ENCODE measurements at places on chromosomes 13 and 19. TPM values are rescaled to one million over a fixed set of nuclear protein-coding genes. Genes with fewer than 3 reads are reported as not detected.
A peak's percentile ranks its signal among the peaks of the same experiment; 100 is the strongest.

Gene PGLYRP1
- total RNA-seq = not detected

Gene PROZ
- not detected for total RNA-seq

Gene KLK10
- total RNA-seq = not detected

Gene SLC25A41
- 0.48 TPM for total RNA-seq

Gene SELENOW
- 828 TPM for total RNA-seq

Gene ALDH16A1
- 10.6 TPM for total RNA-seq

DNA sequence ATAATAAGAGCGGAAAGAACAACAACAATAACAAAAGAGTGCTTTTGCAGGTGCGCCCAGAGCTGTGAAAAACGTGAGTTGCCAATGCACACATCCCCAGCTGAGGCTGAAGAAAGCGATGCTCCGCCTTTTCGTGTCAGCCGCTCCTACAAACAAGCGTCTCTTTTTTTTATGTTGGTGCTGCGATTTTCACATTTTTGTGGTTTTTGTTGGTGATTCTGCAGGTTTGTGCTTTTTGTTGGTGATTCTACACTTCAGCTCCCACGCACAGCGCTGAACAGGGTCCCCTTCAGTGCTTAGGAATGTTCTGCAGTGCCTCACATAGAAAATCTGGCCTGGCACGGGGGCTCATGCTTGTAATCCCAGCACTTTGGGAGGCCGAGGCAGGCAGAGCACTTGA, 7.3 kb upstream of the SBK3 start:
- no peaks in the 10 kb centered on the region for H3K27me3 ChIP-seq
- peaks cover 20% of the 10 kb centered on the region for H3K4me1 ChIP-seq
- no peak overlapping the region for H3K4me3 ChIP-seq

GRCh38 chr13:45899406-45899805, 47.9 kb upstream of the SIAH3 start:
- H3K4me1 ChIP-seq = no peaks in the 10 kb centered on the region
- H3K27me3 ChIP-seq = peaks cover 13% of the 10 kb centered on the region
- no peak overlapping the region for H3K27ac ChIP-seq
- no peaks in the 10 kb centered on the region for H3K36me3 ChIP-seq
- H3K4me3 ChIP-seq = no peak overlapping the region
- no peak for DNase-seq

- no peaks in the 10 kb centered on the region for H3K36me3 ChIP-seq
- H3K4me3 ChIP-seq = no peak overlapping the region
- peaks cover 26% of the 10 kb centered on the region for H3K4me1 ChIP-seq
- no peak overlapping the region for H3K27ac ChIP-seq
- no peaks in the 10 kb centered on the region for H3K27me3 ChIP-seq
Observed at GRCh38 chr13:97122381-97122996, 99.6 kb upstream of the MBNL2 start.

GRCh38 chr19:1472231-1473084, 6.6 kb downstream of the C19orf25 start:
- peaks cover 37% of the 10 kb centered on the region for H3K4me1 ChIP-seq
- H3K27ac ChIP-seq = no peak overlapping the region
- no peak for DNase-seq
- H3K4me3 ChIP-seq = no peak overlapping the region
- peaks cover 29% of the 10 kb centered on the region for H3K36me3 ChIP-seq
- H3K27me3 ChIP-seq = peaks cover 47% of the 10 kb centered on the region

DNA sequence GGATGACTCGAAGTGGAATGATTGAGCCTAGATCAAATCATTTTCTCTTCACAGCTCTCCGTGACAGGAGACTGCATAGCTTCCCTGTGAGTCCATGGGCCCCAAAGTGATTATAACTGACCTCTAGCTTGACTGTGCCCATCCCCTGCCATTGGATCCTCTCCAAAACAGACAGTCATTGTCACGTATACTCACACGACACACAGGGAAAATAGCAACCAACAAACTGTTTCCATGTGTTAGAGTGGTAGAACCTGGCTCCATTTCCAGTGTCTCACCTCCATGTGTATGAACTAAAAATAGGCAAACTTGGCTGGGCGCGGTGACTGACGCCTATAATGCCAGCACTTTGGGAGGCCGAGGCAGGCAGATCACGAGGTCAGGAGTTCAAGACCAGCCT, 48.8 kb upstream of the NPAS1 start:
- no peak overlapping the region for H3K4me3 ChIP-seq
- no peaks in the 10 kb centered on the region for H3K27me3 ChIP-seq
- peak overlapping the region; percentile 30 for H3K27ac ChIP-seq
- no peaks in the 10 kb centered on the region for H3K36me3 ChIP-seq
- H3K4me1 ChIP-seq = peaks cover 82% of the 10 kb centered on the region
- DNase-seq = peak; percentile 79

DNA sequence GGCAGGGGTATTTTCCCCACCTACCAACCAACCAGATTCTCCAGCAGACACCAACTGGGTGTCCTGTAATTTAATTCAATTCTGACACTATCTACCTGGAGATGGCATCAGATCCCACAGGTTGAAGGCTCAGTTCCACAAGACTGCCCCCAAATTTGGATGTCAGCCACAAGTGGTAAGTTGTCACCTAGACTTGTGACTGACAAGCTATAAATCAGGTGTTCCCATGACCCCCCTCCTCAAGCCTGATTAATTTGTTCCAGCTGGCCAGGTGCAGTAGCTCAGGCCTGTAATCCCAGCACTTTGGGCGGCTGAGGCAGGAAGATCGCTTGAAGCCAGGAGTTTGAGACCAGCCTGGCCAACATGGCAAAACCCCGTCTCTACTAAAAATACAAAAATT, 10.6 kb upstream of the HAUS5 start:
- no peak overlapping the region for H3K27ac ChIP-seq
- H3K4me3 ChIP-seq = no peak overlapping the region
- no peaks in the 10 kb centered on the region for H3K36me3 ChIP-seq
- no peak for DNase-seq
- no peaks in the 10 kb centered on the region for H3K27me3 ChIP-seq

GRCh38 chr19:39342647-39343305, 555 bp downstream of the SAMD4B start:
- H3K27ac ChIP-seq = peak overlapping the region; percentile 76
- H3K27me3 ChIP-seq = no peaks in the 10 kb centered on the region
- H3K4me1 ChIP-seq = peaks cover 18% of the 10 kb centered on the region
- H3K4me3 ChIP-seq = peak overlapping the region; percentile 79
- no peaks in the 10 kb centered on the region for H3K36me3 ChIP-seq

DNA sequence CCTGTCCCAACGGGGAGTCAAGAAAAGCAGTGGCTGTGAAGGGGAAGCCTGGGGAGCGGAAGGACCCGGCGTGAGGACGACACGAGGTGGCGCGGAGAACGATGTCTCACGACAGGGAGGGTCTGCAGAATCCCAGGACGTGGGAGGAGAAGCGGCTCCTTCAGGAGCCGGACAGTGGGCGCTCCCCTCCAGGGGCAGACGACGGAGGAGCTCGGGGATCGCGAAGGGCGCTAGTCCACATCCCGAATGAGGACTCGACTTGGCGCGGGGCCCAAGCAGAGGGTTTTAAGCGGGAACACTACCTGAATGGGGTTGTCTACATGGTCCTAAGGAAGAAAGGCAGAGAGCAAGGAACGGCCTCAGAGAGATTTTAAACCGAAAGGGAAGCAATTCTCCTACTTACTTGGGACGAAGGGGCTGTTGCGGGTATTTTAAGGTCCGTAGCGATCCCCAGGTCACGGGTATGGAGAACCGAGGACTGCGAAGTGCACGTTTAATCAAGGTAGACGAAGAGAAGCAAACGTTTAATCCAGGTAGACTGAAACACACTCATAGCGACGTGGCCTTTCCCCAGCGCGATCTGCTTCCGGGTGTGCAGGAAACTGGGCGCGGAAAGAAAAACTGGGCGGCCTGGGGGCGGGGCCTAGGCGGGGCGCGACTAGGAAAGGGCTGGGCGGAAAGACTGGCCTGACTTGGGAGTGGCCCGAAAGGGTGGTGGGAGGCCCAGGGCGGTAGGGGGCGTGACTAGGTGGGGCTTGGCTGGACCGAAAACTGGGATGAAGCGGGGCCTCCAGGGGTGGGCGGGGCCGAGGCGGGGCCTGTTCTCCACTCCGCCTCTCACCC, at the start of gene ZNF841:
Gene ZNF841 (minus strand): TSS at position 594 of the 843 bp plus-strand sequence. CDS start 10,964 bp downstream, outside the sequence.
- no peaks in the 10 kb centered on the region for H3K27me3 ChIP-seq
- peaks cover 30% of the 10 kb centered on the region for H3K4me1 ChIP-seq
- peak; percentile 98 for DNase-seq

GRCh38 chr13:48801255-48801654, 147.5 kb downstream of the CYSLTR2 start:
- no peaks in the 10 kb centered on the region for H3K36me3 ChIP-seq
- DNase-seq = no peak
- no peaks in the 10 kb centered on the region for H3K27me3 ChIP-seq

DNA sequence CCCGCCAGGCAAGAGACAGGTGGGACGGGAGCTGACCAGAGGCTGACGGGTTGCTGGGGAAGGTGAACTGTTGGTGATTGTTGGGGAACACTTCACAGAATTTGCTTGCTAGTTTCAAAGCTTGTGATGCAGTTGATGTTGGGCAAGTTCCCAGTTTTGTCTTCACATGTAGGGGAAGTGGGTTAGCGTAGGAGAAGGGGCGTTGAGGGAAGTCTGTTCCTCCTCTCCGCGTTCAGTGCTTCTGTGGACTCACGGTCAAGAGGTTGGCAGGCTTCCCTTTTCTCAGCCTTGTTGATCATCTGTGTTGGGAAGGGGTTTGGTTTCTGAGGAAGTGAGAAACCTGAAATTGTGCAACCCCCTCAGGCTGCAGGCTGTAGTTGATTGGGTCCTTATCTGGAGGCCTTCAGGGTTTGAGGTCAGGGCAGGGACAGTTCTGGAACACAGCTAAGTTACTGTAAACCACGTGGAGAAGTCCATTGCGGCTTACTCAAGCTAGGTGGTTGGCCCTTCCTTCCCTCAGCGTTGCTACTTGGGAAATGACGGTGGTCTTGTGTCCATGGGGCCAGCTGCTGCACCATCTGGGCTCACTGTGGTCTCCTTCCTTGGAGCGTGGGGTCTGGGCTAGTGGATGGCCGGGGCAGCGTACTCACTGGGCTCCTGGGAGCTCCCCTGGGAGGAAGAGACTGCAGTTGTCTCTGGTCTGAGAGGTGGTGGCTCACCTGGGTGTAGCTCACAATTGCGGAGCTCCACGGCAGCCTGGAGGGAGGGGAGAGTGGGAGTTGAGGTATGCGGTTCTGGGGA, 7.5 kb downstream of the RPS9 start:
- H3K4me3 ChIP-seq = no peak overlapping the region
- H3K27ac ChIP-seq = no peak overlapping the region
- no peak for DNase-seq
- no peaks in the 10 kb centered on the region for H3K36me3 ChIP-seq

DNA sequence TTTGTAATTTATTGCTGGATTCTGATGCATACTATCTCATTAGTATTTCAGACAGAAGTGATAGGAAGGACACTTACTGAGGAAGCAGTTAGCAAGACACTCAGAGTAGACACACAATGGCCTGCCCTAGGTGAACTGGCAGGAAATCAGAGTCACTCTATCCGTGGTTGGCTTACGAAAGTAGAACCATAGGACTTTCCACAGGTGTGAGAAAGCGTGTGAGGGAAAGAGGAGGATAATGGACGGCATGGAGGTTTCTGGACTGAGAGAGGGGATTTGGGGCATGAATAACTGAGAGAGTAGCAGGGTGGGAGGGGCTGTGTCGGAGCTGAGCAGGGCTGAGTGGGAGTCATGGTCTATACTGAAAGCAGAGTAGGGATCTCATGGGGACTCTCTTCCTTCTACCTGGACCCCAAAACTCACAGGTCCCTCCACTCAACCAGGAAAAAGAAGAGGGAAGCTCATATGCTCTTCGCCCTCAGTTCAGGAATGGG, 18.7 kb upstream of the EID2 start:
- H3K4me3 ChIP-seq = no peak overlapping the region
- no peak for DNase-seq
- peaks cover 5% of the 10 kb centered on the region for H3K4me1 ChIP-seq
- H3K27me3 ChIP-seq = no peaks in the 10 kb centered on the region
- no peaks in the 10 kb centered on the region for H3K36me3 ChIP-seq

DNA sequence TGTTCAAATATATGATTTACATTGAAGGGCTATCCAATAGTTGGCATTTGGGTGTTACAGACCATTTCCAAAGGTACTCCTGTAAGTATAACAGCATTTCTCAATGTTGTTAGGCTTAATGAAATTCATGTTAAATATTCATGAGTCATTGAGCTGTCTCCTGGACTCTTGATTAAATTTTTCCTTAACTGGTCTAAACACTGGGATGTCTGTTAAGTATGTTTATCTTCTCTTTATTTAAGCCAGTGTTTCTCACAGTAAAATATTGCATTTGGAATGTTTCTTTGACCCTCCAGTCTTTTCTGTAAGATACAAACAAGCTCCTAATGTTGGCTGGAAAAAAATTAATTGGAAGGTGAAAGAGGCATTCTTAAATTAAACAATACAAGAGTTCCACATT, 402.5 kb upstream of the HTR2A start:
- no peaks in the 10 kb centered on the region for H3K4me1 ChIP-seq
- H3K27ac ChIP-seq = no peak overlapping the region
- H3K27me3 ChIP-seq = no peaks in the 10 kb centered on the region
- no peak for DNase-seq
- no peaks in the 10 kb centered on the region for H3K36me3 ChIP-seq

- H3K4me3 ChIP-seq = no peak overlapping the region
- no peak for DNase-seq
- no peak overlapping the region for H3K27ac ChIP-seq
- peaks cover 12% of the 10 kb centered on the region for H3K36me3 ChIP-seq
- H3K27me3 ChIP-seq = no peaks in the 10 kb centered on the region
Observed at GRCh38 chr19:12921047-12921446, 2.0 kb upstream of the SYCE2 start.

- no peaks in the 10 kb centered on the region for H3K36me3 ChIP-seq
- H3K27ac ChIP-seq = no peak overlapping the region
- no peak overlapping the region for H3K4me3 ChIP-seq
- DNase-seq = no peak
- no peaks in the 10 kb centered on the region for H3K27me3 ChIP-seq
- no peaks in the 10 kb centered on the region for H3K4me1 ChIP-seq
Observed at GRCh38 chr19:2561221-2561620, 85.3 kb downstream of the GADD45B start.

DNA sequence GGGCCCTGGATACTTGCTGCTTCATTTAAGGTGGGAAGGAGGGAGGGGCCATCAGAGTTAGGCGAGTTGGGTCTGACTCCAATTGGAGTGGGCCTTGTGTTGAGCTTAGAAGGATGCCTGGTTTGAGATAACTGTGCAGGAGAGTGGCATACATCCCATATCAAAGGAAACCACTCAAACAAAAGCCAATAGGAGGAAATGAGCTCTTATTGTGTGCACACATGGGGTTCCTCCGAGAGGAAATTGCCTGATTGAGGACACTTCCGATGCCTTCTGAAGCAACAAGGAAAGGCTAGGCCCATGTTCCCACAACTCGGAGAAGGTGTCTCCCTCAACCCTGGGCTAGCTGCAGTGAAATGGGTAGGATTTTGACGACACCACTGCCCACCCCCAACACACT, 19.6 kb downstream of the MBNL2 start:
- peaks cover 86% of the 10 kb centered on the region for H3K4me1 ChIP-seq
- no peaks in the 10 kb centered on the region for H3K27me3 ChIP-seq
- DNase-seq = peak; percentile 41
